ENCODE measurements at places on chromosomes 2 and 18.

DNA sequence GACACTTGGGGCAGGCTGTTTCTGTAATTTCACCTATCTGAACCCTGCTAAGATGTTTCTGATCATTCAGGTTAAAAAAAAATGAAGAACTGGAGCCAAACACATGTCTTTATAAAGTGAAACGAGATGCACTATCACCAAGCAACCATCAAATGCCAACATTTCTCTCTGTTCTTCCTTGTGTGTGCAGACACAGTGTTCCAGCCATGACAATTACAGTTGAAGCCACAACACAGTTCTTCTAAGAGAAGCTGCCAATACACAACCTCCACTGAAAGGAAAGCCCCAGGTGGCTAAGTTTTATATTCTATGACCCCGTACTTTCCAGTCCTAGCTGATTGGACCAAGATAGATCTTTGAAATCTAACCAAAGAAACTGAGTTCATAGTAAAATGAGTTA, 181.8 kb downstream of the RAD51AP2 start:
- no peak for DNase-seq

- no peak for DNase-seq
Observed at GRCh38 chr2:241088376-241088775, 13.7 kb downstream of the MTERF4 start.

DNA sequence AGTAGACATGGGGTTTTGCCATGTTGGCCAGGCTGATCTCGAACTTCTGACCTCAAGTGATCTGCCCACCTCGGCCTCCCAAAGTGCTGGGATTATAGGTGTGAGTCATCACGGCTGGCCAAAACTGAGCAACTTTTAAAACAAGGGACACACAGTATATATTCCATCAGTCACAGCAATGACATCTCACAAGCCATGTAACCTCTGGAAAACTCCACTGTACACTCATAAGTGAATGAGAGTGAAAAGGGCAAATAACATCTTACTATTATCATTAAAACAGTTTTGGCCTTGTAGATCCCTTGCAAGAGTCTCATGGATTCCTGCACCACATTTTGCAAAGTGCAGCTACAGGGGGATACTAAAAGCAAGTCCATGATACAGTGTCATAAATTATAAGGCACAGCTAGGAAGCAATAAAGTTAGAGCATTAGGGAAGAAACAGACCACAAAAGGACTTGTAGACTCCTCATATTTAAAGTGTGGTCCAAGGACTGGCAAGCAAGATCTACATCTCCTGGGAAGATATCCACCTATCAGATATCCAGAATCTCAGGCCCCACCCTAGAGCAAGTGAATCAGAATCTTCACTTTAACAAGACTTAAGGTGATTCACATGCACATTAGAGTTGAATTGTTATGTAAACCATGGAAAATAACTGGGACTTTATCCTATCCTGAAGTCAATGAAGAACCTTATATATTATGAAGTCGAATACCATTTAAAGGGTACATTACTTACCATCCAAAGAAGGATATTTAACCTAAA, 5.7 kb downstream of the SMC6 start:
- DNase-seq: no peak

GRCh38 chr2:8546612-8547283, 135.1 kb upstream of the ID2 start:
- DNase-seq: peak; percentile 32

GRCh38 chr2:46145840-46146239, 151.4 kb upstream of the EPAS1 start:
- no peak for DNase-seq
